ENCODE measurements at places on chromosomes 7 and 10.

DNA sequence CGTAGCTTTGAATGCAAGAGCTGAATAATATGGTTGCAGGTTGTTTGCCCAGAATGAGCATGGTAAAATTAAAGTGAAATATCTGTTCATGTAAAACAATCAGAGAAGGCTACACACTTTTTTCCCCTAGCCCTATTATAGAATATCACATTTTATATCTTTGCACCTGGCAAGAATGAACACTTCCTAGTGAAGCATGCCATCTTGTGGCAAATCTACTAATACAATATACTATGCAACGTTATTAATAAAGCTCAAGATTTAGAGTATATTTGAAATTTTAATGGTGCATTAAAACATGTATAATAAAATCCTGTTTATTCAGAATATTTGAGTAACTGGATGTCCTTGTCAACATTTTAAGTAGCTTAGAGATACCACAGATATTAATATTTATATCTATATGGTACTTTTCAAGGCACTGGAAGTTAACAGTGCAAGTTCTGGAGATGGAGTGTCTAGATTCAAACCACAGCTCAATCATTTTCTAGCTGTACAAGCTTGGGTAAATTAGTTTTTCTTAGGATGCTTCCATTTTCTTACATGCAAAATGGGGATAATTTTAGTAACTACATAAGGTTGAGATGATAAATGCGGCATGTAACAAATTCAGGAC, 643.1 kb upstream of the SEMA3D start:
- no peak for DNase-seq

DNA sequence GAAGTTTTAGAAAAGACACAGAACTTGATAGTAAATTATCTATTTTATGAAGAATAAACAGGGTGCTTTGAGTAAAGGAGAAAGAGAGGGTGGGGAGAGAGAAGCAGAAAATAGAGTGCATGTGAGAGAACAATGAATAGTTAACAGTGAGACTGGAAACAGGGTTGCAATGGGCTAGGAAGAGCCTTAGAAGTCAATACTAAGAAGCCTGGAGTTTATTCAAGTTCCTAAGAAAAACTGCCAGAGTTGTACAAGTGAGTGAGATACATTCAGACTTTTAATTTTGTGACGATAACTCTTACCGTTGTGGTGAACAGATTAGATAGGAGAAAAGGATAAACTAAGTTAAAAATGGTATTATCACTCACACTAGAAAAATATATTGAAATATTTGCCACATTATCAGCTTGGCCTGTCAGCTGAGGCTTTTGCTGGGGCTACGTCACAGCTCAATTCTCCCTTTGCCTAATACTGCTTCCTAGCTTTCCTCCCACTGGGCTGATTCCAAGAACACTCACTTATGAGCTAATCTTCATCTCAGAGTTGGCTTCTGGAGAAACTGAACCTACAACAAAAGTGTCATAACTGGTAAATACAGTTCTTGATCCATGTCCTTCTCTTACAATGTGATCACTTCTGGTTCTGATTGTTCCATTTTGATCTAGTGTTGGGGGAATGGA, 92.7 kb downstream of the SEMA3D start:
- DNase-seq, result peak; percentile 55

DNA sequence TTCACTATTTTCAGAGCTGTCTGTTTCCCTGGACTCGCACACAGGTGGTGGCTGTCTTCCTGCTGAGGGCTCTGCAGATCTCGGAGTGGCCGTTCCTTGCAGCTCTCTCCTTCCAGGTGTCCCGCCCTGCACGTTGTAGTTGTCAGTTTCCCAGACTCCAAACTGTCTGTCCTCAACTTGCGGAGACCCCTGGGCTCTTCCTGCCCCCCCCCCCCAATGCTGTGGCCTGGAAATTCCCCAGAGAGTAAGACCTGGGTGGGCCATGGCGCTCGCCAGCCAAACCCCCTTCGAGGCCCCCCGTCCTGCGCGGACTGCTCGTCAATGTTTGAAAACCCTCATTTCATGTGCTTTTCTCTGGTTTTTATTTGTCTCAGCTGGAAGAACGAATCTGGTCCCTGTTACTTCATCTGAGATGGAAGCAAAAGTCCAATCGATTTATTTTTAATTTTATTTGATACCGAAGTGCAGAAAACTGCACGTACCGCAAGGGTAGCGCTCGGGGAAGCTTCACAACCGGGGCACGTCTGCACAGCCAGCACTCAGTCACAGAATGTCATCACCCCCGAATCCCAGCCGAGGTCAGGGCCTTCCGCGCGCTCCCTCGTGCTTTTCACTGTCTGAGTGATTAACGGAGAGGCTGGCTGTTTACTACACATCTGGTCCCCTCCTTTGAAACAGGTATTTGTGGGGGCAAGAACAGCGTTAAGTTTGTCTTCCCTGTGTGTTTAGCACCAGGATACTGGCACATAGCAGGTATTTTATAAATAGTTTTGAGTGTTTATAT, 46.4 kb upstream of the NKX6-2 start:
- DNase-seq, result no peak

DNA sequence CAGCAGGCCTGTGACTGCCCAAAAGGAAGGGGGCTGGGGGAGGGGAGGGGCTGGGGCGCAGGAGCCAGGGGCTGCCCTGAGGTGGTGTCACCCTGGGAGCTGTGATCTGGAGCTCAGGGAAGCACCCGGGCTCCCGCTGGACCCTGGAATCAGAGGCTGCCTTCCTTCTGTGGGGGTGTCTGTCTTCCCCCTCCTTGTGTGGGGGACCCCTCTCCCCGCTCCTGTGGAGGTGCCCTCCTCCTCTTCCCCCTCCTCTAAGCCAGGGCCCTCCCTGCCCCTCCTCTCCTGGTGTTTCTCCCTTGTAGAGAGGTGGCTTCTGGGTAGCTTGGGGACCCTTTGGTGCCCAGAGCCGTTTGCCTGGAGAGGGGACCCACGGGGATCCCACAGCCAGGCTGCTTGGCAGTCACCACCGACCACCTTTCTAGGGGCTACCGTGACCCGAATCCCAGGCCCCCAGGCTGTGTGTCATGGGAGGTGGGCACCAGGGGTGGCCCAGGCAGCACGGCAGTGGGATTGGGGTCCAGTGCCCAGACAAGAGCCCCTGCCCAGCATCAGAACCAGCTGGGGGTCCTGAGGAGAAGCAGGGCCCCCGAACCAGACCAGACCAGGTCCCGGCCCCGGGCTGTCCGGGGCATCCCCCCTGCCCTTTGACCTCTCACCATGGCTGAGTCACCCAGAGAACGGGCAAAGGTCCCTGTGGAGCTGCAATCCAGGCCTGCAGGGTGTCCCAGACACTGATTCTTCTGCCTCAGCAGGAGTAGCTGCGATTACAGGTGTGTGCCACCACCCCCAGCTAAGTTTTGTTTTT, 741 bp downstream of the PRAP1 start:
- DNase-seq, result no peak

GRCh38 chr7:44148961-44149536, 7.9 kb upstream of the MYL7 start:
- no peak for DNase-seq

- DNase-seq, result no peak
Observed at GRCh38 chr10:60397792-60398191, 8.1 kb upstream of the ANK3 start.

GRCh38 chr10:126407831-126408230, 19.6 kb upstream of the ADAM12 start:
- no peak for DNase-seq

GRCh38 chr7:124566583-124566982, 199.0 kb downstream of the GPR37 start:
- DNase-seq, result no peak

GRCh38 chr10:15313843-15314242, 57.2 kb downstream of the FAM171A1 start:
- peak; percentile 21 for DNase-seq

DNA sequence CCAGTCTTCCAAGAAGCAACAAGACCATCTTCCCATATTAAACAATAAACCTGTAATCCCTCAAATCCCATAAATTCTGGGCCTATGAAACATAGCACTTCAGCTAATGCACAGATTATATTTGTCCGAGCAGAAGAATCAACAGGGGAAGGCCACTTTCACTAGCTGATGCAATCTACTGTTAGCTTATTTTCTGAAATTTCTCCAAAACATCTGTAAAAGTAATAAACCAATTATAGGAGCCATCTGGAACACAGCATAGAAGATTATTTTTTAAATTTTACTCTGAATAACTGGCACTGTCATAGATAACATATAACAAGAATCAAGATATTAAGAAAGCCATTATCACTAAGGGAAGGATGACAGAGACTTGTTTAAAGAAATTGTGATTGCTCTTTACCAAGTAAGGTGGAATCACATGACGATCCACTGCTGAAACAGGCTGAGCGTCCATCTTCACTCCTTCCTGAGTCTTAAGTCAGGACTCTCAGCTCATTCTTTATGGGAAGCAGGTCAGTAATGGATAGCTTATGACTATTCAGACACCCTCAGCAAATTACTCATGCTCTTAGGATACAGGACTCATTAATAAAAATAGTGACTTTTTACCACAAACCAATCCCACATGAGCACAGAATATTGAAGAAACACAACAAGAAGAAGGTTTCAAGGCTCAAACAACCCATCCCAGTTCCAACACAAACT, 719.5 kb downstream of the XPNPEP1 start:
- DNase-seq, result no peak

GRCh38 chr10:121741248-121741792, 143.1 kb upstream of the FGFR2 start:
- no peak for DNase-seq

- peak; percentile 31 for DNase-seq
Observed at GRCh38 chr10:99329554-99330346, 594 bp downstream of the CNNM1 start.

GRCh38 chr7:8157296-8157695, 104.7 kb downstream of the ICA1 start:
- no peak for DNase-seq
